SW 1271 (cell line): ENCODE measurements at places on chromosomes 12 and 14.
A peak's percentile ranks its signal among the peaks of the same experiment; 100 is the strongest.

GRCh38 chr12:94874518-94875302, 128.8 kb downstream of the NDUFA12 start:
- no peak for DNase-seq

DNA sequence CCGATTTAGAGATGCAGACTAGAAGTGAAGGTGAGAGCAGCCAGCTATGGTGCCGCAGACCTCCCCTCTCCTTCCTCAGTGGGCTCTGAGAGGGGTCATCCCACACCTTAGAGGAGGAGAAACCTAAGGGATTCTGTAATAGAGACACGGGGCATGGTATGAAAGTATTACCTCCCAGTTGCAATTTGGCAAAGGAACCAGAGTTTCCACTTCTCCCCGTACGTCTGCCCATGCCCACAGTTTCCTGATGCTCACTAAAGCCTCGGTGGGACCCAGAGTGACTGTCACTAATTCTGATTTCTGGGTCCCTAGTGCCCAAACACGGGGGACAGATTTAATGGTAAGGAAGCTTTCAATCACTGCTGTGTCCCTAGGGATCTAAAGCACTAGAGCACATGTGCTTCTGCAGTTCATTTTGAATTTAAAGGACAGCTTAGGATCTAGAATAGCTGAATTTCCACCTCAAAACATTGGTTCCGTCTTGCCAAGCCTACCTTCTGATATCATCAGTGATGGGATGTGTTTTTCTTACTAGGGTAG, 44.1 kb downstream of the DAD1 start:
- DNase-seq: no peak

DNA sequence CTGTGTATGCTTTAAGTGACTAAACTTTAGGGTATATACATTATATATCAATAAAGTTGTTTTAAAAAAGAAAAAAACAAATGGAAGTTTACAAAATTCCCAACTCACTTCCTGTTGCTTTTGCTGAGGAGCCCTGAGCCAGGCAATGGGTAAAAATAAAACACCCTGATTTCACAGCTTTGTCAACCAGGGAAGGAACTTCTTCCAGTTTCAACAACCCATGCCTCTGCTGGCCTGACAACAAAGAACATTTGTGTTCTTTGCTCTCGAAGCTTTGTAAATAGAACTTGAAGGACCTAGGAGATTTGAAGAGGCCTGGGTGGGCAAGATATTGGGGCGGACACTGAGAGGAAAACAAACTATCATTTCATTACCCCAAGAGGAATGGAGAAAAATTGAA, 141.2 kb upstream of the NOS1 start:
- DNase-seq: no peak

GRCh38 chr14:93078870-93079269, 36.9 kb downstream of the ITPK1 start:
- no peak for DNase-seq

GRCh38 chr12:28872654-28873268, 276.3 kb upstream of the FAR2 start:
- no peak for DNase-seq

DNA sequence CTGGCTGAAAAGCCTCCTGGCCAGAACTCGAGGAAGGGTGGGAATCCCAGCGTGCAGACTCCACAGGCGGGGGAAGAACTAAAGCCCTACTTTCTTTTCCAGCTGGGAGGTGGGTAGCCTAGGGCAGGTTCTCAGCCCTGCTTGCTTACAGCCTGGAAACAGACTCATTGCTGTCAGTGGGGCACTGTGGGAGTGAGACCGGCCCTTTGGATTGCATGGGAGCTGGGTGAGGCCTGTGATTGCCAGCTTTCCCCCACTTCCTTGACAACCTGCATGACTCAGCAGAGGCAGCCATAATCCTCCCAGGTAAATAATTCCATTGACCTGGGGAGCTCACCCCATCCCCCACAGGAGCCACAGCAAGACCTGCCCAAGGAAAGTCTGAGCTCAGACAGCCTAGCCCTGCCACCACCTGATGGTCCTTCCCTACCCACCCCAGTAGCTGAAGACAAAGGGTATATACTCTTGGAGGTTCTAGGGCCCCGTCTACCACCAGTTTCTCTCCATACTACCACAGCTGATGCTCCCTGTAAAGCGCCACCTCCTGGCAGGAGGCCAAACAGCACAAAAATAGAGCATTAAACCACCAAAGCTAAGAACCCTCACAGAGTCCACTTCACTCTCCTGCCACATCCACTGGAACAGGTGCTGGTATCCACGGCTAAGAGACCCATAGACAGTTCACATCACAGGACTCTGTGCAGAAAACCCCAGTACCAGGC, 294.1 kb downstream of the SEC23A start:
- no peak for DNase-seq

- DNase-seq: no peak
Observed at GRCh38 chr14:93010522-93011140, 87.7 kb downstream of the CHGA start.

- DNase-seq: peak; percentile 4
Observed at GRCh38 chr12:62291864-62292760, 31.9 kb downstream of the USP15 start.

- no peak for DNase-seq
Observed at GRCh38 chr14:51478175-51478621, 173.5 kb upstream of the FRMD6 start.

DNA sequence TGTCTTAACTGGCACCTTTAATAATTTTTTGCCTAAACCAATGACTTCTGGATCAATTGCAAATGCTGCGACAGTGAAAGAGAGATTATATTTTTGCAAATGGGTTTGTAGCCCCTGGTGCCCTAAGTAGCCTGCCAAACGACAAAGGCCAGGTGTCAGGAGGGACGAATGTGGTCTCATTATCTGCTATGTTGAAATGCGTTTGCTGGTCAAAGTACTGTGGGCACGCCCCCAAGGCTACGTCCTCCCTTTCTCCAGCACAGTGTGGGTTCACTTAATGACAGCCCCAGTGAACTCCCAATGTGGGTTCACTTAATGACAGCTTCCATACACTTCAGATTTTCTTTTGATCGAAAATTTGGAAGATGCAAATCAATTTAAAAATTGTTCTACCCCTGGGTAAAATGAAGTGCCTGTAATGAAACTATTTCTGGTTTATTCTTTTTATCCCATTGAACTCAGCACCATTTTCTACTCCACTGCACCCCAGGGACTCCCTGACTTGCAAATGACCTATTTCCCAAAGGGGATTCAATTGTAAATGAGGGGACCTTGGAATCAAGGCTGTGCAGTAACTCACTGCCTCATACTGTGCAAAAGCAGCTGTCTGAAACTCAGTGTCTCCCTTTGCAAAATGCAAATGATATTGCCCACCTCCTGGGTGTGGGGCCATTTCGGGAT, 1.4 kb downstream of the SERPINA11 start:
- DNase-seq: no peak
